ENCODE measurements at places on chromosomes 5 and 9. TPM values are rescaled to one million over a fixed set of nuclear protein-coding genes. Genes with fewer than 3 reads are reported as not detected.

GRCh38 chr9:127142931-127143464 is 20.6 kb upstream of the ANGPTL2 start:
- H3K27ac ChIP-seq: no peak overlapping the region
- no peaks in the 10 kb centered on the region for H3K36me3 ChIP-seq
- H3K27me3 ChIP-seq: no peaks in the 10 kb centered on the region
- no peaks in the 10 kb centered on the region for H3K4me1 ChIP-seq
- DNase-seq: no peak

DNA sequence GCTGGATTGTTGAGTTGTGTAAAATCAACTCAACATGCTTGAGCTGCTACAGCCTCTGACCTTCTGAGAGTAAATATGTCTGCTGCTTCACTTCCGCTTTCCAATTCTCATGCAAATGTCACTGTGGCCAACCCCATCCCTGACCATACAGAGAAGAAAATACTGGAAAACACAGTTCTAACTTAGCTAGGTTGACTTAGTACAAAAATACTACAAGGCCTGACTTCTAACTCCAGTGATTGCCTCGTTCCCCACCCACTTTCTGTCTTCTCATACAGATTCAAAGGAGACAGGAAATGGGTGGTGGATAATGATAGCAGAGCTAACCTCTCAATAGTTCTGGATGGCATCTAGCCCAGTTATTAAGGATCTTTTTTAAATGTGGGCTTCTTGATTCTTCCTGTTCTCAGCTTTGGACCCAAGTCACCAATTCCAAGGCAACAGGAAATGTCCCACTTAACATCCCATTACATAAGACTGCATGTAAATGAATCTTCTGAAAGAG is 226.6 kb upstream of the SLC24A2 start:
- no peaks in the 10 kb centered on the region for H3K36me3 ChIP-seq
- H3K4me3 ChIP-seq: no peak overlapping the region
- DNase-seq: peak; percentile 93
- peaks cover 14% of the 10 kb centered on the region for H3K4me1 ChIP-seq
- H3K27me3 ChIP-seq: no peaks in the 10 kb centered on the region

DNA sequence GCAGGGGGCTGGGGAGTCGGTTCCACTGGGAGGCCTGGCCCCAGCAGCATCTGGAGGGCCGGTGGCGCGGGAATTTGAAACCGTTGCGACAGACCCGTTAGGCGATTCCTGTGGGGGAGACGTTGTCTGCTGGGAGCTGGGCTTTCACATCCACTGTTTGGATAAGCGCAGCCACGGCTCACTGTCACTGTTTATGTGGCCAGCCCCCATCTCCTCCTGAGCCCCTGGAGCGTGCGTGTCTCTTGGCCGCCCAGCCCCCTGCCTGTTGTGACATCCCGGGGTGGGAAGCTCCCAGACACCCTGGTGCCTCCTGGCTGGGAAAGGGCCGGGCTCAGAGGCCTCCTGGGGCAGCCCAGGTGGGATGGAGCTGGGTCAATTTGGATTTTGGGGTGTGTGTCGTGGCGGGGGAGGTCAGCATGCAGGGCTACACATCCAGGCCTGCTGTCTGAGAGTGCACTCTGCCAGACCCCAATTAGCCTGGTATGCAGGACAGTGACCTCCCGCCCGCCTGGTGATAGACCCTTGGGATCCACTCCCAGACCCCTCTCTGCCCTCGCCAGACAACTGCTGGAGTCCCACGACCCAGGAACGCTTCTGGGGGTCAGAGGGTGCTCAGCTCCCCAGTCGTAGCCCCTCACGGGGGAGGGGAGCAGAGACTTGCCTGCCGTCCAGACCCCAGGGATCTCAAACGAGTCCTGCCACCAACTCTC is 62.0 kb upstream of the RNU6ATAC start:
- no peaks in the 10 kb centered on the region for H3K36me3 ChIP-seq
- H3K4me3 ChIP-seq: no peak overlapping the region
- no peaks in the 10 kb centered on the region for H3K27me3 ChIP-seq
- peak; percentile 26 for DNase-seq

The KIF12 gene
- total RNA-seq: not detected

GRCh38 chr5:176769911-176770310 is 40.4 kb upstream of the UNC5A start:
- DNase-seq: no peak
- no peak overlapping the region for H3K27ac ChIP-seq
- no peaks in the 10 kb centered on the region for H3K36me3 ChIP-seq
- no peaks in the 10 kb centered on the region for H3K4me1 ChIP-seq

The SURF1 gene
- 41.6 TPM for total RNA-seq

DNA sequence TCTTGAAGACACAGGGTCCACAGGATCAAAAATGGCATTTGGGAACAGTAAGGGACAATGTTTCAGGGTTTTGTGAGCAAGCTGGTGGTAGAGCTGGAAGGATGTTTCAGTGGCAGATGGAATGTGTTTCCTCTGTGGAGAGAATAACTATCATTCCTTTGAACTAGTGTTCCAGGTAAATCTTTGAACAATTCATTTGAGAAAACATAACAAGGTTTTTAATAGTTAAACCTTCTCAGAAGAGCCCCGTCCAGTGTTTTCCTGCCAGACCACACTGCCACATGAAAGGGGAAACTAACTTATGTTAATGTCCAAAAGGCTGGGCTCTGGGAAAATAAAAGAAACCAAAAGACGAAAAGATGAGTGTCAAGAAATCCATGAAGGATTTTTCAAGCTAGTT is 207.0 kb upstream of the ZNF462 start:
- no peaks in the 10 kb centered on the region for H3K36me3 ChIP-seq
- no peaks in the 10 kb centered on the region for H3K27me3 ChIP-seq
- no peak overlapping the region for H3K4me3 ChIP-seq
- DNase-seq: no peak

The RASEF gene
- 0.09 TPM for total RNA-seq

DNA sequence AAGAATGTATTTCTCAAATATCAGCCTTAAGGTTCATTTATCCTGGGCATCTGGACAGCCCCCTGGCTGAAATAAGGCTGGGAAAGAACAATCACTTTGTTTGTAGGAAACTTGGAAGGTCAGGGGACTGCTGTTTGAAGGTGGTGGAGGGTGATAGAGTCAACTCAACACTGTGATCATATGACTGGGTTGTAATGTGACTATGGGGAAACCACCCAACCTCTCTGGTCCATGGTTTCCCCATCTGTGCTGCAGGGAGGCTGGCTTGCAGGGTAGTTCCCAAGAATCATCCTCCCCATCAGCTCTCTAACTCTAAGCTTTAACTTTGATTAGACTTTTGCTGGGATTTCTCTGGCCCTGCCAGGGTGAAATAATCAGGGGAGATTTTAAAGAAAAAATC is 10.0 kb downstream of the INSYN2B start:
- H3K4me3 ChIP-seq: no peak overlapping the region
- no peaks in the 10 kb centered on the region for H3K36me3 ChIP-seq
- H3K4me1 ChIP-seq: peaks cover 25% of the 10 kb centered on the region

GRCh38 chr9:120924698-120925534 is 1.7 kb downstream of the TRAF1 start:
- H3K36me3 ChIP-seq: no peaks in the 10 kb centered on the region
- H3K27me3 ChIP-seq: no peaks in the 10 kb centered on the region
- peaks cover 11% of the 10 kb centered on the region for H3K4me1 ChIP-seq
- DNase-seq: no peak
- H3K27ac ChIP-seq: no peak overlapping the region
